Keratinocyte (primary cell): ENCODE measurements at places on chromosomes 2 and 18. TPM values are rescaled to one million over a fixed set of nuclear protein-coding genes. Genes with fewer than 3 reads are reported as not detected.

- no peaks in the 10 kb centered on the region for H3K36me3 ChIP-seq
- no peaks in the 10 kb centered on the region for H3K4me1 ChIP-seq
- H3K27me3 ChIP-seq = no peaks in the 10 kb centered on the region
- no peak overlapping the region for H3K4me3 ChIP-seq
- H3K27ac ChIP-seq = no peak overlapping the region
These were observed 463.1 kb upstream of the HS6ST1 start for GRCh38 chr2:128781585-128782385.

- peaks cover 4% of the 10 kb centered on the region for H3K4me1 ChIP-seq
- peak overlapping the region; percentile 25 for H3K27ac ChIP-seq
- DNase-seq = no peak
- H3K36me3 ChIP-seq = peaks cover 13% of the 10 kb centered on the region
- H3K27me3 ChIP-seq = no peaks in the 10 kb centered on the region
These were observed 22.8 kb downstream of the NPC1 start for GRCh38 chr18:23563377-23564043.

VWC2L gene
- polyA plus RNA-seq = not detected in 3 replicates

DNA sequence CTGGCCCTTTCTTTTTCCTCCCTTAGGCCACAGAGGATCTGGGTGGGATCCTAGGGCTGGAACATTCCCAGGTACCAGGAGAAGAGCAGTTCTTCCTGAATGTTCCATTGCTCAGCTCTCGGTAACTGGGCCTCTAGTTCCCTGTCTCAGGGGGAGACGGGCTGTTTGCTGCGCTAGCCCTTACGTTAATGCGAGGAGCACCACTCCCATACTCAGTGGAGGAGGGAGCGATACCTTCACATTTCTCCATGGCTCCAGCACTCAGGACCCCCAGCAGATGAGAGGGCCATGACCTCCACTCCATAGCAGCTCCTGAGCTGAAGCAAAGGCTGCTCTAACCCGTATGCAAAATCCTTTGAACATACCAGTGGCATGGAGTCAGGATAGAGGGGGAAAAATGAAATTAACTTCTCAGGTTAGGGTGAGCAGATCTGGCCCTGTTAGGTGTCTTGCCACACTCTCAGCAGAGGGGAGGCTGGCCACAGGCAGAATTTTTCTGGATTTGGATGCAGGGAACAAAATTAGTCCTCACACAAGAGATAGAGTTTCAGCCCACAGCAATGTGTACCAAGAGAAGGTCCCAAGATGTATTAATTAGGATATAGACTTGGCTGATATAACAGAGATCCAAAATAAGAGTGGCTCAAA lies 206.7 kb downstream of the ZFP36L2 start:
- H3K4me1 ChIP-seq = peaks cover 21% of the 10 kb centered on the region
- no peaks in the 10 kb centered on the region for H3K36me3 ChIP-seq
- no peak overlapping the region for H3K27ac ChIP-seq
- H3K27me3 ChIP-seq = no peaks in the 10 kb centered on the region

CROCC2 gene
- polyA plus RNA-seq = not detected in 3 replicates

DNA sequence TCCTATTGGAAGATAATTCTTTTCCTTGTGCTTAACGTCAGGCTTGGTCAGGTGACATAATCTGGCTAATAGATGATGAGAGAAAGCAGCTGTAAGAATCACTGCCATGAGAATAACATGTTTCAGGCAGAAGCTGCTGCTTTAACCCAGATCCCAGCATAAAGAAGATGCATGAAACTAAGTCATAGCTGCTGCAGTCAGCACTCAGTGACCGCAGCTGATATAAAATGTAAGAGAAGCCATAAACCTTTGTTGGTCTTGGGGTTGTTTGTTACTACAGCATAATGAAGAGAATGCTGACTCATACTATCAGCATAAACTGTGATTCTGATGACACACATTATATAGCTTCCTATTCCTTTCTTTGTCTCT lies 274.3 kb upstream of the TRIB2 start:
- H3K27ac ChIP-seq = no peak overlapping the region
- H3K4me3 ChIP-seq = no peak overlapping the region
- H3K4me1 ChIP-seq = no peaks in the 10 kb centered on the region
- no peaks in the 10 kb centered on the region for H3K27me3 ChIP-seq
- H3K36me3 ChIP-seq = no peaks in the 10 kb centered on the region
- DNase-seq = no peak

PROM2 gene
- polyA plus RNA-seq = 11.4 to 21.2 TPM (median 16.8 TPM) in 3 replicates

- no peak overlapping the region for H3K27ac ChIP-seq
- H3K36me3 ChIP-seq = no peaks in the 10 kb centered on the region
- H3K4me3 ChIP-seq = no peak overlapping the region
- H3K4me1 ChIP-seq = no peaks in the 10 kb centered on the region
These were observed 134.2 kb downstream of the FOXI3 start for GRCh38 chr2:88318071-88318955.

SCN2A gene
- 0.27 to 1.0 TPM (median 0.91 TPM) in 3 replicates for polyA plus RNA-seq

- H3K4me1 ChIP-seq = no peaks in the 10 kb centered on the region
- DNase-seq = no peak
- H3K27me3 ChIP-seq = no peaks in the 10 kb centered on the region
- H3K27ac ChIP-seq = no peak overlapping the region
- H3K4me3 ChIP-seq = no peak overlapping the region
- no peaks in the 10 kb centered on the region for H3K36me3 ChIP-seq
These were observed 62.7 kb upstream of the GALNT5 start for GRCh38 chr2:157194844-157195243.

GRCh38 chr2:42339191-42339912 lies 21.7 kb downstream of the COX7A2L start:
- peaks cover 14% of the 10 kb centered on the region for H3K36me3 ChIP-seq
- no peak for DNase-seq
- H3K27ac ChIP-seq = no peak overlapping the region
- H3K27me3 ChIP-seq = no peaks in the 10 kb centered on the region
- H3K4me1 ChIP-seq = peaks cover 19% of the 10 kb centered on the region
- H3K4me3 ChIP-seq = no peak overlapping the region

SOWAHC gene
- polyA plus RNA-seq = 15.1 to 22.3 TPM (median 18.0 TPM) in 3 replicates

TSGA10 gene
- polyA plus RNA-seq = 1.7 to 2.4 TPM (median 1.7 TPM) in 3 replicates

DNA sequence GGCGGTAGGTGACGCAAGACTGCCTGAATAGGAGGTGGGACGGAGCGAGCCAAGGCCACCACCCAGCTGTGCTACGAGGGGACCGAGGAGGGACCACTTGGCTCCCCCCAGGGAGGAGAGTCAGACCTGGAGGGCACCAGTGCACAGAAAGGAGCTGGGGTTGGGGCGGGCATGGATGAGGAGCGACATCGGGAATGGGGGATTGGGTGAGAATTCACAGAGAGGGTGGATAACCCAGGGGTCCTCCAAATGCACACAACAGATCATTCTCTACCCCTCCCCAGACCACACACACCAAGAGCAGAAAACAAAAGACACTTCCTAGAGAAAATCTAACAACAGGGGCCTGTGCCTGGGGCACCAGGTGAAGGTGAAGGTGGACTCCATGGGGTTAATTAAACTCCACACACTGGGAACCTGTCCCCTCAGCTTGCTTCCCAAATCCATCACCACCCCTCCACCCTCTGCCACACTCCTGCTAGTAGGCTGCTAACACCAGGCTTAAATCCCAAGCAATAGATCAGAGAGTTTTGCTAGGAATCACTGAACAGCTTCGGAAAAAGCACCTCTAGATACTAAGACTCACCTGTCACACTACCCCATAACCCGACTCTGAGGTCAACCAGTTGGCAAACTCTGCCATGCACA lies 274.6 kb downstream of the EIPR1 start:
- no peaks in the 10 kb centered on the region for H3K27me3 ChIP-seq
- no peaks in the 10 kb centered on the region for H3K4me1 ChIP-seq
- no peak for DNase-seq
- H3K4me3 ChIP-seq = no peak overlapping the region
- no peak overlapping the region for H3K27ac ChIP-seq

DNA sequence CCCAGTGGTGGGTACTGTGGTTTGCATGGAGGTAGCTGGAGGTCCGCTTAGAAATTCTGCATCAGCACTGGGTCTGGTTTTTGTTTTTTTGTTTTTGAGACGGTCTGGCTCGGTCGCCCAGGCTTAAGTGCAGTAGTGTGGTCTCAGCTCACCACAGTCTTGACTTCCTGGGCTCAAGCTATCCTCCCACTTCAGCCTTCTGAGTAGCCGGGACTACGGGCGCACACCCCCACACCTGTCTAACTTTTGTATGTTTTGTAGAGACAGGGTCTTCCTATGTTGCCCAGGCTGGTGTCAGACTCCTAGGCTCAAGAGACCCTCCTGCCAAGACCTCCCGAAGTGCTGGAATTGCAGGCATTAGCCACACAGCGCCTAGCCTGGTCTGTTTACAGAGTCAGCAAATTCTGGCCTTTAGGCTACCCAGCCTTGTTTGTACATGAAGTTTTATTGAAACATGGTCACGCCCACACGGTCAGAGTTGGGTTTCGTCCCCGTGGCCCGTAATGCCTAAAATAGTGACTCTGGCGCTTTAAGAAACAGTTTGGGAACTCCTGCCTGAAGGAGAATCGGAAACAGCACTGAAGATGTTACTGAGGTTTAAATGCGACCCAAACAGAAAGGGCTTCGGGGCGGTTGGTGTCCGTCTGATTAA lies 32.7 kb downstream of the CTDP1 start:
- H3K27ac ChIP-seq = no peak overlapping the region
- H3K36me3 ChIP-seq = peaks cover 21% of the 10 kb centered on the region
- no peaks in the 10 kb centered on the region for H3K4me1 ChIP-seq
- no peak for DNase-seq

CHN1 gene
- polyA plus RNA-seq = 1.9 to 2.3 TPM (median 2.2 TPM) in 3 replicates

DNA sequence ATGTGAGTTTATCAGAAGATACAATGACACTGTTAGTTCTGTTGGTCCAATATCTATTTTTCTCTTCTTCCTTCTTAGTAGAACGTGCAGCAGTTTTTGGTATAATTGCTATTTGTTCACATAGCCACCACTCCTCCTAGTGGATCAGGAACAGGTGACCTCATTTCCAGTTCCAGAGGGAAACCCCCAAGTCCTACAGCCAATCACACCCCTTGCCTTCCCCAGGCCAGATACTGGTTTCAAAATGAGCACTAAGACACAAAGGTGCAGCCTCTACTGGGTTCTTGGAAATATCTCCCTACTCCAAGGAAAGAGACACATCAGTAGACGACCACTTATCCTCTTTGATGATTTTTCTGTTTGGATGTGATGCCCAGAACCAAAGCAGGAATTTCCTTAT lies 103.2 kb downstream of the TCF4 start:
- H3K27me3 ChIP-seq = no peaks in the 10 kb centered on the region
- peaks cover 4% of the 10 kb centered on the region for H3K4me1 ChIP-seq
- no peak for DNase-seq
- H3K4me3 ChIP-seq = no peak overlapping the region

DNA sequence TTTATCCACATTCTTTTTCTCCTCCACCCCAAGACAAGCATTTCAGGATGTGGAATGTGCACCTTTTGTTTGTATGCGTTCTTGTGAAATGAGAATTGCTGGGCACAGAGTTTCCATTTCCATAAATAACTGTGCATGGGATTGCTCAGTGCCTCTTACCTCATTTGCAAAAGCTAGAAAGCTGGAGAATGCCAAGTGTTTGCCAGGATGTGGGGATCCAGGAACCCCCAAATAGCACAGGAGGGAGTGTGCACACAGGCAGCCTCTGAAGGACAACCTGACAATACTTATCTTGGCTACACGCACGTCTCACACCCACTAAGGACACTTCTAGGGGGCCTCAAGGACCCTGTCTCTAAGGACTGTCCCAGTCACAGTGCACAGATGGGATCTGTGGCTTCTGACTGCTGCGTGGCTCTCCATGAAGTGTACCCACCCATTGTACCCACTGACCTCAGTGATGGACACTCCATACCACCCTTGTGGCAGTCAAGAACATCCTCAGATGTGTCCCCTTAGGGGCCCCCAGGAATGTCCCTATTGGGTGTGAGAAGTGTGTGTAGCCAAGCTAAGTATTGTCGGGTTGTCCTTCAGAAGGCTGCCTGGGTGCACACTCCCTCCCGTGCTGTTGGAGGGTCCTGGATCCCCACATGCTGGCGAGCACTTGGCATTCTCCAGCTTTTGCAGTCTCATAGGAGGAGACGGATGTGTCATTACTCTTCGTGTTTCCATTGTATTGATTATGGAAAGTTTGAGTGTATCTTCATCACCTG lies 38.4 kb downstream of the CAPN13 start:
- no peaks in the 10 kb centered on the region for H3K36me3 ChIP-seq
- no peaks in the 10 kb centered on the region for H3K4me1 ChIP-seq
- DNase-seq = no peak
- H3K27ac ChIP-seq = no peak overlapping the region

DNA sequence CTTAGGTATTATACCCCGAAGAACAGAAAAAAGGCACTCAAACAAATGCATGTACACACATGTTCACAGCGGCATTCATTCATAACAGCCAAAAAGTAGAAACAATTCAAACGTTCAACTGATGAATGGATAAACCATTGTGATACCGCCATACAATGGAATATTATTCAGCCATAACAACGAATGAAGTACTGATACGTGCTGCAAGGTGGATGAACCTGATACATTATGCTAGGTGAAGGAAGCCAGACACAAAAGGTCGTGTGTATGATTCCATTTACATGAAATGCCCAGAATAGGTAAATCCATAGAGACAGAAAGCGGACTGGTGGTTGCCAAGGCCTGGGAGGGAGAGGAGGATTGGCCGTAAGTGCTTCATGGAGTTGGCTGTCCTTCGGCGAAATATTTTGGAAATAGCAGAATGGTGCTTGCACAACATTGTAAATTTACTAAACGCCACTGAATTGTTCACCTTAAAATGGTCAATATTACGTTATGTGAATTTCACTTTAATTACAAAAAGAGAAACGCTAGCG lies 750 bp upstream of the RMP24 start:
- DNase-seq = no peak
- peak overlapping the region; percentile 93 for H3K27ac ChIP-seq
- H3K36me3 ChIP-seq = peaks cover 11% of the 10 kb centered on the region
